ENCODE measurements at places on chromosomes 5 and 9. TPM values are rescaled to one million over a fixed set of nuclear protein-coding genes. Genes with fewer than 3 reads are reported as not detected.

DNA sequence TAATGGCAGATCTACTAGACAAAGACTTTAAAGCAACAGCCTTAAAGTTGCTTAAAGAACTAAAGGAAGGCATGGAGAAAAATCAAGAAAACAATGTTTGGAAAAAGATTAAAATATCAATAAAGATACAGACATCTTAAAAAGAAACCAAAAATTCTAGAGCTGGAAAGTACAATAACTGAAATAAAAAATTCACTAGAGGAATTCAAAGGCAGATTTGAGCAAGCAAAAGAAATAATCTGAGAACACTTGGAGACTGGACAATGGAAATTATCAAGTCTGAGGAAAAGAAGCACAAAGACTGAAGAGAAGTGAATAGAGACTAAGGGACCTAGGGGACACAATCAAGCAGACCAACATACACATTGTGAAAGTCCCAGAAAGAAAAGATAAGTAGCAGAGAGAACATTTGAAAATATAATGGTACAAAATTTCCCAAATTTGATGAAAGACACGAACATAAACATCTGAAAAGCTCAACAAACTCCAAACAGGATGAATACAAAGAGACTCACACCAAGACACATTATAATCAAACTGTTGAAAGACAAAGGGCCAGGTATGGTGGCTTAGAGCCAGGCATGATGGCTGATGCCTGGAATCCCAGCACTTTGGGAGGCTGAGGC is 26.3 kb downstream of the SIL1 start:
- DNase-seq: no peak

DNA sequence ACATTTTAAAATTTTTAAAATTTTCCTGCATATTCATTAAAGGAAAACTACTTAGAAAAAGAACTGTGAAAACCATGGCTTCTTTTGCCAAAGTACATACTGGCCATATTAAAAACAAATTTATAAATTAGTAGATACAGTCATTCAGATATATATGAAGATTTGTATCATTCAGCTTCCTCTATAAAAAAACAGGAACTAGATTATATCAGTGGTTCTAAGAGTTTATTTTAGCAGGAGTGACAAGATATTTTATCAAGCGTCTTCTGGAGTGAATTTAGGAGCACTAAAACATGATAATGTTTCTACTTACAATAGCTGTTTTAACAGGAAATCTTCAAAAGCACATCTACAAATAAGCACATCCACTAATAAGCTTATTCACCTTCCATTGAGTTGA is 171.4 kb downstream of the RAPGEF6 start:
- DNase-seq: no peak

DNA sequence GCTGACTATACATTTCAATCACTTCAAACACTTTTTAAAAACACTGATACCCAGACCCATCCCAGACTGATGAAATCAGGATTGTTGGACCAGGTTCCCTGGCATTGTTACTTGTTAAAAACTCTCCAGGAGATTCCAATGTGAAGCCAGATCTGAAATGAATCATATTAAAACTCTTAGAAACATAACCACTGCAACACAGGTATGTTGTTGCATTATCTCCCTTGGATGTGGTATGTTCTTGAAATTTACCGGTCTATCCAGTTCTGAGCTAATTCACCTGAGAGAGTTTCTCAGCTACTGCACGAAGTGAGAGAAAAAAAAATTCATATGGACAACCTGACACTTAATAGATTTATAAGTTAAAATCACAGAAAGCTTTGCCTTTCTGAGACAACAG is 21.8 kb downstream of the MEF2C start:
- DNase-seq: no peak

DNA sequence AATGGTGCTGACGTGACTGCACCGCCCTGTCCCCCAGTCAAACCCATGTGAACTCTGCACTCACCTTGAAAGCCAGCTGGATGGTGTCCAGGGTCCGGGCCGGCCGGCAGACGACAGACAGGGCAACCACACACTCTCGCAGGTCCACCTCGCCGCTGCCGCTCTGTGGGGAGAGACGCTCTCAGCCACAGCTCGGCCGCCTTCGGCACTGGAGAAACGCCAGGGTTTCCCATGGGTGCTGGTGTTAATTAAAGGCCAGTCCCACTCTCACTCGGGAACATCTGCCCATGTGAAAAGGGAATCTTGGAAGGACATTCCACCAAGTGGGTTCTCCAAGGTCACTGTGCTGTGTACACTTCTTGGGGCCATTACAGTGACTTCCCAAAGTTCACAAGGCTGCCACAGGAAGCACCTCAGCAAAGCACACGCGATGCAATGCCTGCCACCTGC is 25.5 kb upstream of the SLC6A3 start:
- DNase-seq: peak; percentile 54

GRCh38 chr9:81108391-81108790 is 581.0 kb downstream of the TLE1 start:
- DNase-seq: no peak

Gene TMEM252
- not detected for total RNA-seq

Gene PDE8B
- 5.7 TPM for total RNA-seq

Gene SHISAL2B
- not detected for total RNA-seq

Gene RAD50
- total RNA-seq: 27.7 TPM

Gene PCDHA3
- 0.11 TPM for total RNA-seq
